ENCODE measurements at places on chromosomes 1 and 21.
A peak's percentile ranks its signal among the peaks of the same experiment; 100 is the strongest.

DNA sequence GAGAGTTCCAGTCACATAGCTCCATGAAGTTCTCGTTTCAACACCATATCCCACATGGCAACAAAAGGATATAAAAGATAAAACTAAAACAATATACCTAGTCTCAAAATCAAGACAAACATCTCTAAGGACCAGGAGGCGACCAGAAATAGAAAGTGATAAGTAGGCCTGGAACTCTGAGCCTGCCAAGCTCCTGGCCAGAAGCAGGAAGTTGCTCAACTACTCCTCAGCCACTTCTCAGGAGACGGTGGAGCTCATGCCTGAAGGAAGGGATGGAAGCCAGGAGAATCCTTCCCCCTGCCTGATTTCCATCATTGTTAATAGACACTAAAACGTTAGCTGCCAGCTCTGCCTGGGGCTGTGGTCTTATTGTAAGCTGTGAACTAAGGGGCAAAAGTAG is 94.7 kb downstream of the DISP1 start:
- DNase-seq, result no peak

DNA sequence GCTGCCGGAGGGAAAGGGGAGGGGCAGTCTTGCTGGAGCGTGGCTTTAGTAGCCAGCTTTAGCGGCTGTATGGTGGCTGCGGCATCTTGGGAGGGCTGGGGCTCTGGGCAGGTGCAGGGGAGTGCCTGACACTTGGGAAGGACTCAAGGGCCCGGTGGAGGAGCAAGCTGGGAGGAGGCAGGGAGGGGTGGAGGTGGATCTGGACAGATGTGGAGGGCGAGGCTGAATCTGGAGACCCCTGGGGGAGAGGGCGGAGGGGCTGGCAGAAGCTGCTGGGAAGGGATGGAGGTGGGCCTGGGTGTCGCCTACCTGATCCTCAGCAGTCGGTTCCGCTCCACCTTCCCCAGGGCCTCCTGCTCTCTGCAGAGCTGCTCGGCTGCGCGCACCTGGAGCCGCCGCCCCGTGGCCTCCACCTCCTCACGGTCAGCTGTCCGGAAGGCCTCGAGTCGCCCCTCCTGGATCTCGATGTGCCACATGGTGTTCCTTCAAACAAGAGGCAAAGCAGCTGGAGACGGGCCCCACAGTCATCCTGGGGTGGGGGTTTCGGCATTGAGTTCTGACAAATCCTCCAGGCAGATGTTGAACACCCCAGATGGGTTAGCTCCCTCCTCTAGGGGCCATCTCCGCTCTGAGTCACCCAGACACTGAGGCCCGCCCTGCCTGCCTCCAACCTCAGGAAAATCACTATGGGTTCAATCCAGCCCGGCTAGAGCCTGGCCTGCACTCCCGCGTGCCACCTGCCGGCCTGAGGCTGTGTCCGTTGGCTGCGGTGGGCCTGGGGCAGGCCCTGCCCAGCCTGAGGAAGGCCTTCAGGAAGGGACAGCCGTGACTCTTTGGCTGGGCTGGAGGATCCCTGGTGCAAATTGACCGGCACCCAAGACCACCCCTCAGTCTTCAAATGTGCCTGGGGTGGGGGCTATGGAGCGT is 29.6 kb downstream of the CFAP74 start:
- no peak for DNase-seq

DNA sequence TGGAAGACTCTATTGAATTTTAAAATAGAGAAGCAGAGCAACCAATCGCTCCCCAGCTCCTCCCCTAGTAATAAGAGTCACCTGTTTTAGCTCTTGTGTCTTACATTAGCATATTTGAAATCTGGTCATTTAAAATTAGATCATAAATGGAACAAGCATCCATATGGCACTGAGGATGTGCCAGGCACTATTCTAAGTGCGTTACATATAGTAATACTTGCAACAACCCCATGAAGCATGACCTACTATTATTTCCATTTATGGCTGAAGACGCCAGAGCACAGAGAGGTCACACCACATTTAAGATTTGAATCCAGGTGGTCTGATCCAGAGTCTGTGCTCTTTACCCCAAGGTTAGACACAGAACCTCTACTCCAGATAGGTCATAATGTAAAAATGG is 82.0 kb upstream of the HIVEP3 start:
- DNase-seq, result no peak

- DNase-seq, result no peak
These were observed 4.5 kb downstream of the DLGAP3 start for GRCh38 chr1:34924759-34925555.

DNA sequence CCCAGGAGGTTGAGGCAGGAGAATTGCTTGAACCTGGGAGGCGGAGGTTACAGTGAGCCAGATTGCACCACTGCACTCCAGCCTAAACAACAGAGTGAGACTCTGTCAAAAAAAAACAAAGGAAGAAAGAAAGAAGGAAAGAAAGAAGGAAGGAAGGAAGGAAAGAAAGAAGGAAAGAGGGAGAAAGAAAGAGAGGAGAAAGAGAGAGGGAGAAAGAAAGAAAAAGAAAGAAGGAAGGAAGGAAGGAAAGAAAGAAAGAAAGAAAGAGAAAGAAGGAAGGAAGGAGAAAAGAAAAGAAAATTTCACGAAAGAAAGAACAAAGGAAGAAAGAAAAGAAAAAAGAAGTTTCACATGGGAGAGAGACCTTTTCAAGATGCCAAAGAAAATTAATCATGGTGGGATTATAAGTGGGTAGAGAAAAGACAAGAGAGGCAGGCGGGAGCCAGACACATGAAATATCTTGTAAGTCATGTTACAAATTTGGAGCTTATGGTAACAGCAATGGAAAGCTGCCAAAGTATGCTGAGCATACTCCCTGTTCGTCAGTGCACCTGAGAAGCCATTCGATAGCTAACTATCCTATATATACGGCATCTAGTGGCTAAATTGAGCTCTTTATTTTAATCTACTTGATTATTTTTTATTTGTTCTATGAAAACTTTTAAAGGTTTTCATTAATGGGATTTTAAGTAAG is 41.3 kb upstream of the TNFSF4 start:
- DNase-seq, result no peak

GRCh38 chr1:245094092-245094491 is 60.7 kb upstream of the KIF26B start:
- no peak for DNase-seq

GRCh38 chr1:32014199-32014947 is 705 bp downstream of the KHDRBS1 start:
- DNase-seq, result peak; percentile 14

DNA sequence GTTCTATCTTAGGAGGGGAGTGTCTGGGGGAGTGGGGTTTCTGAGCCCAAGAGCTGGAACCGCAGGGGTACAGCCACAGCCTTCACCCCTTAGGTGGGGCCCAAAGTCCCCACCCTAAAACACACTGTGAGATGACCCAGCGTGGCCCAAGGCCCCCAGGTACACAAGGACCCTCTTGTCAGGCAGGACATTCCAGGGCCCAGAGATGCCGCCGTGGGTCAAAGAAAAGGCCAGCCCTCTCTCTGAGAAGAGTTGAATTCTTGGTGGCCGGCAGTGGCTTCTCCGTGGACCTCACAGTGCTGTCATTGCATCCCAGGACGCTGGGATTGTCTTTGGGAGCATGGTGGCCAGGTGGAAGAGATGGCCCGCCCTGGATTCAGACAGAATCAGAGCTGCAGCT is 176.3 kb upstream of the C1orf174 start:
- no peak for DNase-seq

GRCh38 chr1:175733722-175734121 is 9.7 kb downstream of the TNR start:
- DNase-seq, result no peak

DNA sequence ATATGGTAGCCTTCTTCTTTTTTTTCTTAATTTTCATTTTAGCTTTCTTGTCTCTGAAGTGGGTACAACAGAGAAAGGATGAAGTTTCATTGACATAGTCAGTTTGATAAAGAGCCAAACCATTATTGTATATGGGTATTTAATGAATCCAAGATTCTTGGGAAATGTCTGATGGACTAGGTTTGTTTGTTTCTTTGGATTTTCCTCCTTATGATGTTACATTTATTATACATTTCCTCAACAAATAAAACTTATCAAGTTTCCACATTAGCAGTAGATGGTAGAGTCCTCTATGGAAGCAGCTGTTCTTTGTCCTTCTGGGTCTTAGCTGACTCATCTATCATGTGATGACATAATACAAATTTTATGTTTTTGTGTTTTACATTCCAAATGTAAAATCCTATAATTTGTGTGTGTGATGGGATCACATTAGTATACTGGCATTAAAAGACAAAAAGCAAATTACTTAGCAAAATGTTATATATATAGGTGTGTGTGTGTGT is 6.0 kb downstream of the COL24A1 start:
- DNase-seq, result no peak

GRCh38 chr21:42405064-42406013 is 1.6 kb downstream of the UBASH3A start:
- no peak for DNase-seq

DNA sequence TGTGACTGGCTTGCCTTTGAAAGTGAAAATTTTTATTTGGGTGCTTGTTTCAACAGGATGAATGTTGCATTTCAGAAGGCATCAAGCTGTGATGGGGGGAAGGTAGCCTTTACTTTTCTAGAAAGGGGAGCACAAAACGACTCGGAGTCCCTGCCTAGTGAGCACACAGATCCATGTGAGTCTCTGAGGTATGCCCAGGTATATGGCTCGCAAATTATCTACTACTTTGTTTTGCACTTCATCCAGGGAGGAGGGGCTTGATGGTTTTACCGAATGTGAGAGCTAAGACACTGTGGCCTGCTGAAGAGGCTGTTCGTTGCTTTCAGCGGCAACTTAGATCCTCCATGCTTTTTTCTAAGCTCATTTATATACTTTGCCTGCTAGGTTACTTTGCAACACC is 537.7 kb upstream of the PTBP2 start:
- no peak for DNase-seq

- DNase-seq, result peak; percentile 36
These were observed 740.6 kb downstream of the RWDD3 start for GRCh38 chr1:95974586-95974985.

All from HS-5 (cell line).